ENCODE measurements at places on chromosomes 6 and 20. TPM values are rescaled to one million over a fixed set of nuclear protein-coding genes. Genes with fewer than 3 reads are reported as not detected.

GRCh38 chr6:139161169-139161568 is 26.3 kb downstream of the HECA start:
- DNase-seq, result no peak

- DNase-seq, result no peak
These were observed 226.0 kb downstream of the CDH4 start for GRCh38 chr20:61478094-61478493.

TMEM14A gene
- total RNA-seq, result 47.5 TPM

DNA sequence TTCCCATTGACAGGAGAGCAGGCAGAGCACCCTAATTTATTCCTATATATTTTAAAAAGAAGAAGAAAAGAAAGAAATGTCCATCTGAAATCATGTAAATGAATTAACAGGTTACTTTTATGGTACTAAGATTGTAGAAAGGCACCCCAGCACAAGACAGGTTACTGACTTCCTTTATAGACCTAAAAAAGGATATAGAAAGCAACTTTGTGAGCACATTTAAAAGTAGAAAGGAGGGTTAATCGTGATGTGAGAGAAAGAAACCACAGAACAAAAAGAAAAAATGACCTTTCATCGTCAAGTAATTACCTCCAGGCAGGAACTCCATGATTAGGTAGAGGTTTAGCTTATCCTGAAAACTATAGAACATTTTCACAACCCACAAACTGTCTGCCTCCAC is 29.9 kb downstream of the STK38 start:
- DNase-seq, result no peak

- DNase-seq, result no peak
These were observed 70.8 kb downstream of the EYA2 start for GRCh38 chr20:46965477-46965876.

DNA sequence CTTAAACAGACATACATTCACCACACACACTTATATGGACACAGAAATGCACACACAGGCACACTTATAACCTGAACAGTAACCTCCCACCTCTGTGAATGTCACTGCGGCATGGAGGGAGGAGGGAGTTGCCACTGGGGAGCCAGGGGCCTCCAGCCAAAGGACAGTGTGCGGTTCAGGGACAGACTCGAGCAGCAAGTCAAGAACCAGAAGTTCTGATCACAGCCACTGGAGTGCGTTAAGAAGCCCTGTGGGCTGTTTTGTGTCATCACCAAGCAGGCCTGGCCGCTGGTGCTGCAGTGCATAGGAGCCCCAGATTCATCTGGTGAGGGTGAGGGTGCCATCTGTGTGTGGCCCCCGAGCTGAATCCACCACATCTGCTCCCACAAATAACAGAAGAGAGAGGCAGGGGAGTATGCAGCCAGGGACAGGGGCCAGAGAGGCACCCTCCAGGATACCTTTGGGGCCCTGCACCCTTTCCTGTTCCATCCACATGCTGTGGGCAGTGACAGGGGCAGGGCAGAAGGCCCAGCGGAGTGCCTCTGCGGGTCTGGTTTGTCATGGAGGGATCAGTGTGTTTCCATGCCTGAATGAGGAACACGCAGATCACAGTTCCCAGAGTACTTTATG is 20.3 kb downstream of the SYNDIG1 start:
- DNase-seq, result no peak

YTHDF1 gene
- 41.9 TPM for total RNA-seq

- DNase-seq, result no peak
These were observed 14.5 kb upstream of the ELMO2 start for GRCh38 chr20:46420878-46421277.

GRCh38 chr6:166955121-166955864 is 1.1 kb downstream of the RNASET2 start:
- no peak for DNase-seq

DNA sequence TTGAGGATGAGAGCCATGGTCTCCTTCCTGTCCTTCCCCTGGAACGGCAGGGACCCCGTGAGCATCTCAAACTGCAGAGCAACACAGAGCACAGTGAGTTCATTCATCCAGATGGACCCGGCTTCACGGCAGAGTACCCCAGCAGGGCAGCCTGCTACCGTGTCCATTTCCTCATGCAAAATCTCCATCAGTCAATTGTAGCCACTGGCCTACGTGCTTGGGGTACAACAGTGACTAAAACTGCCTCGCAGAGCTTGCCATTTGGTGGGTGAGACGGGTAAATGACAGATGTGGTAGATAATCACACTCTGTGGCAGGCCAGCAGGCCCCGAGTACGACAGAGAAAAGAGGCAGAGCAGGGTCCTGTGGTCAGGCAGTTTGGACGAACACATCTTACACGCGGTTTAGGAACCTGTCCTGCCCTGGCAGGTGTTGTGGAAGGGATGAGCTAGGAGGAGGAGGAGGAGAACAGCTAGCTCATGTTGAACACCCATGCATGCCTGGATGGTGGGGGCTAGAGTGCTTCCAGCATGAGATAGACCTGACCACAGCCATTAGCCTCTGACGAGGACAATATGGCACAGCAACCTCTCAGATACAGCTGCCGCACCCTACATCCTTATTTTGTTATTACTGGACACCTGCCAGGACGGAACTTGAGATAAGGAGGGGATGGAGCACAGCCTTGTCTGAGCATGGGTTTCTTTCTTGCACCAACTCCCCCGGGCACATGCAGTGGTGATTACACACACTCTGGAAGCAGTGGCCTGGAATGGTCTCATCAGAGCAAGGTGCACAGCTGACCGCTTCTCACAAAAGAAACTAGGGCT is 95.6 kb downstream of the RAMACL start:
- DNase-seq, result peak; percentile 11

DNA sequence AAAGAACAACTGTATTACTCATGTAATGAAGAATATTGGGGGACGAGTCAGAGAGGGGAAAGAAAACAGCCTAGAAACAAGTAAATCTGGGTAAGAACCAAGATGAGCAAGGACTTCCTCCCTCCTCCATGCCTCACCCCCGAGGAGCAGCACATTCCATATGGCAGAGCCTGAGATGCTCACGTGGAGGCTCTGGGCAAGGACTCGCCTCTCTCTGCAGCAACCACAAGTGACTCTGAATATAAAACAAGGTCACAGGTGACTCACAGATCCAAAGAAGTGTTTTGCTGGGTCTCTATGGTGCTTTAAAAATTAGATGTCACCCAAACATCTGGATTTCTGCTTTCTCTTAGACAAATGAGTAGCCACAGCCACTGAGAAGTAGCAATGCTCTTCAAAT is 453.0 kb upstream of the SULF2 start:
- DNase-seq, result peak; percentile 71

WFDC2 gene
- total RNA-seq, result not detected

RIMS4 gene
- 0.34 TPM for total RNA-seq

OPRM1 gene
- total RNA-seq, result not detected

DNA sequence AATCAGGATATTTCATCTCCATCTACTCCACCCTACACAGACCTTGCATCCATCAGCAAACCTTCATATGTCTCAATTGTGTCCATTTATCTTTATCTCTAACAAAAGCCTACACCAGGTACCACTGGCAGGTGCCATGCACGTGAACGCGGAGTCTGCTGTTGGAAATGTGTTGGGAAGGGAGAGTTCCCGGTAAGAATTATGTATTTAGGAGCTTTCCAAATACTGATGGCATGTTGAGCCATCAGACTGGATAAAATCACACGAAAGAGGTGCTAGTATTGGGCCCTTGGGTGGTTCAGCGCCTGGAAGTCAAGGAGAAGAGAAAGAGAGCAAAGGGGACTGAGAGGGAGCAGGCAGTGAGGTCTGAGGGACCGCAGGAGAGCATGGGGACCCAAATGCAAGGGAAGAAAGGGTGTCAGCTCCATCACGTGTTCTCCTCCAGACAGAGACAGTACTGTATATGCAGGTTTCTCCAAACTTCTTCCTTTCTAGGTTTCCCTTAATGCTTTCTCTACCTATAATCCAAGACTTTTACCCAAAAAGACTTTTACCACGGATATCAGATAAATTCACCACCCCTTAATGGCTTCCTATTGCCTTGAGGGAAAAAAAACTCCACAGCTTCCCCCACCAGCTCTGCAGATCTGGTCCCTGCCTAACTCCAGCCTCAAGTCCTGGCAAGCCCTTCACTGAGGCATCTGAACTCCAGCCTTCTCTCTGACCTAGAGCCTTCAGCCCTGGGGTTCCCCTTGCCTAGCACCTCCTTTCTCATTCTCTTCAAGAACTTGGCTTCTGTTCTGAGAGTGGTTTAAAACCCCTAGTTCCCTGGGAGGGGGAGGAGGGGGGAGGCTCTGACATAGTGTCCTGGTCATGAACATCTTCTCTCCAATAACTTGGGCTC is 4.8 kb upstream of the ZNF217 start:
- peak; percentile 35 for DNase-seq

GRCh38 chr6:154430481-154430919 is 73.9 kb upstream of the IPCEF1 start:
- DNase-seq, result no peak

KCNQ5 gene
- total RNA-seq, result 1.8 TPM

LCA5 gene
- 2.6 TPM for total RNA-seq

PGC gene
- 0.57 TPM for total RNA-seq

DNA sequence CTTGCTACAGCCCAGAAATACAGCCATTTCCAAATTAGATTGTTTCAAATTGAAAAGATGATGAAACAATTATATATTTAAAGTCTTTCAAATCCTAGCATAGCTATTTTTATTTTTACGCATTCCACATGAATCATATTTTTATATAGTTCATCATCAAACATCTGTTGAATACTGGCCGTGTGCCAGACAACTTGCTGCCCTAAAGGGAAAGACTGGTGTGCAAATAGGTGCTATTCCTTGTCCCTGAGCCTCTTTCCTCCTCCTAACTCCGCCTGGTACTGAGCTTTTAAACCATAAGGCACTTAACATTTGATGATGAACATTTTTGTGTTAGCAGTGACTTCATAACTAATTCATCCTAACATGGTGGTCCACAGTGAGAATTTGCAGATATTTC is 18.7 kb upstream of the PLCG1 start:
- no peak for DNase-seq

- DNase-seq, result no peak
These were observed 266.8 kb downstream of the ZFAND3 start for GRCh38 chr6:38086346-38086745.

All from adrenal gland (tissue), 19 donors.